ENCODE measurements at places on chromosomes 5 and 9. TPM values are rescaled to one million over a fixed set of nuclear protein-coding genes. Genes with fewer than 3 reads are reported as not detected.

DNA sequence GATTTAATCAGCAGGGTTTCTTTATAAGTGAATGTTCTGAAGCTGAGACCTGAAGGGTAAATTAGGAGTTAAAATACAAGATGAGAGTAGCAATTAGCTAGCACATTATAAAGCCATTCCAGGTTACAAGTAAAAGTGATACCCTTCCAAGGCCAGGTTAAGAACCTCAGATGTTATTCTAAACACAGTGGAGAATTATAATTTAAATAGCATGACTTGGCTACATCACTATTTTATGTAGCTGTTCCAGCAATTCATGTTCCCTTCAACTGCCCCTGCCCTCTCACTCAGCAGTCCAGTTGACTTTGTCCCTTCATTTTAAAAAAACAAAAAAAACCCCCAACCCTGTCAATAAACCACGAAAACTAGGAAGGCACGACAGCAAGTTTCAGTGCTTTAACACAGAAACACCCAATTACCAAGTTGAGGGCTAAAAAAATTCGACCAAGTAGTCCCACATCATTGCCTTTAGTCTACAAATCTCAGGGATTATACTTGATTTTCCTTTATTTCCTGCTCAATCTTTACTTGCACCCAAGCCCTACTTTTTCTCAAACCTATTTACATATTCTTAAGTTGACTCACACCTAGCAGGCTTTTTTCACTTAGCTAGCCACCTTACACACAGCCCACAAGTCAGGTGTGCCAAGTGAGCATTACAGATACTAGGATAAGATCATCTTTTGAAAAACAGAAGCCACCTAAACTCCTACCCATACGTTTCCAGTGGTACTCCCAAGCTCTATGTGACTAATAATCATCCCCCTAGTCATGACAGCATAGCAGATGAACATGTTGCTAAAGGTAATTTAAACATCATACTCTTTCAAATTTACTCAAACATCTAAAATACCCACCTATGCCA, 3.4 kb downstream of the RPL37 start:
- H3K4me1 ChIP-seq = peaks cover 18% of the 10 kb centered on the region
- H3K27ac ChIP-seq = no peak overlapping the region
- H3K4me3 ChIP-seq = no peak overlapping the region
- no peaks in the 10 kb centered on the region for H3K27me3 ChIP-seq
- H3K36me3 ChIP-seq = peaks cover 18% of the 10 kb centered on the region

F12 gene
- total RNA-seq = 13.3 TPM

DNA sequence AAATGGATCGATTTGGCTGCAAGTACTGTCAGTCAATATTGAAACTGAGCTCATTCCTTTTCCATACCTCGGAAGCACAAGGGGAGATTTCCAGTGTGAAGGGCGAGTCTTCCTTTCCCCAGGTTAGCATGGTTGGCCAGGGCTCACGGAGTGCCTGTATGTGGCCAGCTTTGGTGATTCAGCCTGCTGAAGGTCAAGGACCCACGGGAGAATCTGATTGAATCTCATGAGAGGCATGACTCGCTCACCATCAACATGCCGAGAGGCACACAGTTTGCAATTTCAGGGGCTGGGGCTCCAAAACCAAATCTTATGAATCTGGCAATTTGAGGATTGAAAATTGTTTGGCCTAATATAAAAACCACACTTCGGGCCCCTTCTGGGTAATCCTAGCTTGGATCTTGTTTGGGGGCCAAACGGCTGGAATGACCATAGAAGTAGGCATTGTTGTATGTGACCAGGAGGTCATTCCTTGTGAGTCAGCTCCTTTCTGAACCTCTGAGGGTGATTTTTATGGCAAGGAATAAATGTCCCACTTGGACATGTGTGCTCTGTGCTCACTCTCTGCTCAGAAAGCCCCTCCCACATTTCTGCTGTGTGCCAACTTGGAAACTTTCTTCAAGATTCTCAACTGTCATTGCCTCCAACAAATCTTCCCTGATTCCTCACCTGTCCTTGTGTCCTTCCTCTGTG, 69.8 kb downstream of the DOCK2 start:
- no peak overlapping the region for H3K4me3 ChIP-seq
- H3K27me3 ChIP-seq = no peaks in the 10 kb centered on the region
- H3K4me1 ChIP-seq = no peaks in the 10 kb centered on the region

CHMP5 gene
- 52.5 TPM for total RNA-seq

GARIN3 gene
- not detected for total RNA-seq

- DNase-seq = peak; percentile 41
- no peaks in the 10 kb centered on the region for H3K4me1 ChIP-seq
- H3K36me3 ChIP-seq = no peaks in the 10 kb centered on the region
- no peaks in the 10 kb centered on the region for H3K27me3 ChIP-seq
These were observed 178.2 kb downstream of the SEC61B start for GRCh38 chr9:99400184-99400731.

GRCh38 chr5:72829707-72830106, 13.2 kb downstream of the TNPO1 start:
- H3K4me3 ChIP-seq = no peak overlapping the region
- H3K36me3 ChIP-seq = no peaks in the 10 kb centered on the region
- no peaks in the 10 kb centered on the region for H3K27me3 ChIP-seq

ALDH1A1 gene
- total RNA-seq = 104 TPM
